ENCODE measurements at places on chromosomes 1 and 21.

DNA sequence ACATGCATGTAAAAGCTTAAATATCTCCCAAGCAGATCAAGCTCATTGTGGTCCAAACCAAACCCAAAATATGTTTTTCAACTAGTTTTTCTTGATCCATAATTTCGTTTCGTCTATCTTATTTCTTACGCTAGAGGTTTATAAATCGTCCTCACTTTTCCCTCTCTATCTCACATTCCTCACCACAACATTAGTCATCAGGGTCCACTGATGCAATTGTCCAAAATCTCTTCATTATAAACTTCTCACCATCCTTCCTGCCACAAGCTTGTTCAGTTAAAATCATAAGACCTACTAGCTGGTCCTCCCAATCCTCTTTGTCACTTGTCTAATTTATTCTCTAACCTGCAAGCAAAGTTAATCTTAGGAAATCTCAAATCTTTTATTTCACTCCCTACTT is 173.0 kb upstream of the PALMD start:
- DNase-seq = no peak

DNA sequence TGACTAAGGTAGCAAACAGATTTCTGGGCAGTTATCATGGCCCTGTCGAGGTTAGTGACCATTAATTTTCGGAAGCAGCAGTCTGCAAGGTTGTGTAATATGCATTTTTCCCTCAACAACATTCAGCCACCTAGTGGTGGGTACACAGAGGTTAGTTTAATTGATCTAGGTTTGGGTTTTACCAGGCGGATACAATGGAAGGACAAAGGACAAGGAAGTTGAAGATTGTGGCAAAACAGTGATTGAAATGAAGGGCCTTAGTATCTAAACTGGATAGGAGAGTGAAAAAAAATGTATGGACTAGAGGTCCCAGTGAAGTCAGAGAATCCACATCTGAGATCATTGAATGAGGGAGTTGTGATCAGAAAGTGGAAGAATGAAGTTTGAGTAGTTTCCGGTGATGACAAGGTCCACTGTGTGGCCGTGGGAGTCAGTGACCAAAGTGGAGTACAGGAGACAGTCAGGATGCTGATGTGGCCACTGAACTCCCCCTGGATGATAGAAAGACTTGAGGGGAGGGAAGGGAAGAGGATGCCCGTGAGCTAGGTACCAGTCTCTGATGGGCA is 2.8 kb downstream of the ARMH1 start:
- no peak for DNase-seq

- no peak for DNase-seq
Measured at GRCh38 chr1:101241485-101242225, 4.8 kb downstream of the S1PR1 start.

DNA sequence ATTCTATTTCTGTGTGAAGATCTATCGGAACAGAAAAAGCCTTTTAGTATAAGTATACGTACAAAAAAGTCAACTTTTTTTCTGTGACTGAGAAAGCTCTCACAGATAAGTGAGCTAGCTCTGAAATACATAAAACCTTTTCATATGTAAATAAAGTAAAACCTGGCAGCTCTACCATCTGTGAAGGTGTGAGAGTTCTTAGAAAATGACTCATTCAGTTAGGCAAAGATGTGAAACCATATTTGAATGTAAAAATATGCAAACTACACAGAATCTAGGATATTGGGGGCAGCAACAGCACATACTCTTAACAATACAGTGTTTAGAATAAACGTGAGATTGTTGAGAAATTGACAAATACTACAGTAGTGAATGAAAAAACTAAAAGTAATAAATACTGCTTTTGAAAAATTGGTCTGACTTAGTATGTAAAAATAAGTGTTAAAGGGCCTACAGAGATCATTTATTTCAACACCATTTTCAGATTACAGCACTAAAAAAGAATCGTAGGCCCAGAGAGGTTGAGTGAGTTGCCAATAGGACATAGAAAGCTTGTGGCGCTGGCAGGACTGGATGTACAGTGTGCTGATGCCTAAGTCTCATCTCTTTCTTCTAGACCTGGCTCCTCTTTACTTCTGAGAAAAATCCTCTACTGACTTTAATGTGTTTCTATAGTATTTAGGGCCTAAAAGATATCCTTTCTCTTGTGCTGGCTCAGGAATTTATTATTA is 19.8 kb downstream of the ATP6V1G3 start:
- no peak for DNase-seq

DNA sequence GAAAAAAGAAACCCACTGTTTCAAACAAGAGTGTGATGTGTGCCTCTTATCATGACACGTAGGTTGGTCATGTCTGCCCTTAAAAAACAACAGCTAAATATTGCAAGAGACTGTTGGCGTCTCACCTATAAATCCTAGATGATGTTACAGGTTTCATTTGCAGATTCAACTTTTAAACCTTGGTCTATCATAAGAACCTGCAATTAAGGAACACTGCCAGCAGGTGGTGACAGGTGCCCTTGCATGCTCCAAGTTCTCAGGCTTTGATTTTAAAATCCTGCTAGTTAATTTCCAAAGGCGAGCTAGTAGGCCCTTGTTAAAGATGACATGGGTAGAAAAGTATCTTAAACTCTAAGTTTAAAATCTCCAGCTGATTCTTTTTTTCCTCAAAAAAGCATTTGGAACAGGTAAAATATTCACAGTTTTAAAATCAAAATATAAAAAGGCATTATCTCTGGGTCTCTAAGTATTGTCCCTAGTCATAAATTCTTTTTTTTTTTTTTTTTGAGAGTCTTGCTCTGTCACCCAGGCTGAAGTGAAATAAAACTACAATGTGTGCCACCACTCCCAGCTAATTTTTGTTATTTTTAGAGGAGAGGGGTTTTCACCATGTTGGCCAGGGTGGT is 39.1 kb downstream of the CLSTN1 start:
- no peak for DNase-seq

DNA sequence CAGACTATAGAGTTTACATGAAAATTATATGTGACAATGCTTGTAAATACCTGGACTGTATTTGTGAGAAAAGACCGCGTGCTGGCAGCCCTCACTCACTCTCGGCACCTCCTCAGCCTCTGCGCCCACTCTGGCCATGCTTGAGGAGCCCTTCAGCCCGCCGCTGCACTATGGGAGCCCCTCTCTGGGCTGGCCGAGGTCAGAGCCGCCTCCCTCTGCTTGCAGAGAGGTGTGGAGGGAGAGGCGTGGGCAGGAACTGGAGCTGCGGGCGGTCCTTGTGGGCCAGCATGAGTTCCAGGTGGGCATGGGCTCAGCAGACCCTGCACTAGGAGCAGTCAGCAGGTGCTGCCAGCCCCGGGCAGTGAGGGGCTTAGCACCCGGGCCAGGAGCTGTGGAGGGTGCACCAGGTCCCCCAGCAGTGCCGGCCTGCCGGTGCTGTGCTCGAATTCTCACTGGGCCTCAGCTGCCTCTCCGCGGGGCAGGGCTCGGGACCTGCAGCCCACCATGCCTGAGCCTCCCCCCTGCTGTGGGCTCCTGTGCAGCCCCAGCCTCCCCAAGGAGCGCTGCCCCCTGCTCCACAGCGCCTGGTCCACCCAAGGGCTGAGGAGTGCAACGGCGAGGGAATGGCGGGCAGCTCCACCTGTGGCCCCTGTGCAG is 482.5 kb downstream of the AGBL4 start:
- DNase-seq = no peak

GRCh38 chr1:55632906-55633305 is 417.7 kb upstream of the USP24 start:
- DNase-seq = no peak

- peak; percentile 41 for DNase-seq
Measured at GRCh38 chr1:18681423-18681835, 50.8 kb downstream of the PAX7 start.

DNA sequence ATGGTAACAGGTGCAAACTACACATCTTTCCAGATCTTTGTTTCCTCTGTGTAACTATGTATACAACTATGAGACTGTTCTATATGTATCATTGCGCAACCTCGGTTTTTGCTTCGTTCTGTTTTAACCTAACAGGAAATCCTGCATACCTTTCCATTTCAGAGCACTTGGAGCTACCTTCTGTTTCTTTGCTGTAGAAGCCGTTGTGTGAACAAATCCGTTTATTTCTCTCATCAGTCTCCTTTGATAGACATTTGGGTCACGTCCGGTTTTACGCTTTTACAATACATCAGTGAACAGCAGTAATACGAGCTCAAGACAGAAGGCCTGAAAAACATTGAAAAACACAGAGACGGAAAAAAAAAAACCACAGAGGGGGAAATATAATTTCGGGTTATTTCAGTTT is 10.5 kb downstream of the ATP5IF1 start:
- DNase-seq = no peak

DNA sequence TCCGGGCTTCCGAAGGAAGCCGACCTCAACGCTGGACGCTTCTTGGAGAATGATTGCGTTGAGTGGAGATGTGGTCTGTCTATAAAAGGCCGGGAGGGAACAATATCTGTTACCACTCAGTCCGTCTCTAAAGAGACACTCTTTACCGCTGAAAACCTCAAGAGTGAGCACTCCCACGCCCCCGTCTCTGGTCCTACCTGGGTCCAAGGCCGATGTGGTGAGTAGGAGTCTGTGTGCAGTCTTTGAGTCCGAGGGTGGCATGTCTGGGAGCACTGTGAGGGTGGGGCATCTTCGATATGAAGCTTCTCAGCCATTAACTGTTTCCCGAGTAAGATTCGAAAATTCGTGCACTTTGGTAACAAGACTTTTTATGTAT is 576 bp downstream of the ZFP69 start:
- DNase-seq = peak; percentile 11

GRCh38 chr1:46070164-46070814 is 62.1 kb downstream of the PIK3R3 start:
- no peak for DNase-seq

- no peak for DNase-seq
Measured at GRCh38 chr1:68372487-68372886, 77.3 kb downstream of the RPE65 start.

DNA sequence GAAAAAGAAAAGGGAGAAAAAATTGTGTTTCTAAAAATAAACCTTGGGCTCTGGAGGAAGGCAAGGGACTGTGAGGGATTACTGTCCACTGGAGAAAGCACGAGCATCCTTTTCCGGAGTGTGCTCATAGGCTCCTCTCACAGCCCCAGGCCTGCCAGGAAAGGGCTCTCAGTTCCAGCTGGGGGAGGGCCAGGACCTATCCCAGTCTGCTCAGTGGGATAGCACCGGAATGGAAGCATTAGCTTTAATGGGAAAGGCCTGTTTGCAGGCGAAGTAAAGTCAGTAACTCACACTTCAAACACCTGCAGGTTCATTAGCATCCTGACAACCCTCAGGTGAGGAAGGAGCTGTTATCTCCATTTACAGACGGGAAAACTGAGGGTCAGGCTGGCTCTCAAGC is 113.9 kb upstream of the USP24 start:
- no peak for DNase-seq

DNA sequence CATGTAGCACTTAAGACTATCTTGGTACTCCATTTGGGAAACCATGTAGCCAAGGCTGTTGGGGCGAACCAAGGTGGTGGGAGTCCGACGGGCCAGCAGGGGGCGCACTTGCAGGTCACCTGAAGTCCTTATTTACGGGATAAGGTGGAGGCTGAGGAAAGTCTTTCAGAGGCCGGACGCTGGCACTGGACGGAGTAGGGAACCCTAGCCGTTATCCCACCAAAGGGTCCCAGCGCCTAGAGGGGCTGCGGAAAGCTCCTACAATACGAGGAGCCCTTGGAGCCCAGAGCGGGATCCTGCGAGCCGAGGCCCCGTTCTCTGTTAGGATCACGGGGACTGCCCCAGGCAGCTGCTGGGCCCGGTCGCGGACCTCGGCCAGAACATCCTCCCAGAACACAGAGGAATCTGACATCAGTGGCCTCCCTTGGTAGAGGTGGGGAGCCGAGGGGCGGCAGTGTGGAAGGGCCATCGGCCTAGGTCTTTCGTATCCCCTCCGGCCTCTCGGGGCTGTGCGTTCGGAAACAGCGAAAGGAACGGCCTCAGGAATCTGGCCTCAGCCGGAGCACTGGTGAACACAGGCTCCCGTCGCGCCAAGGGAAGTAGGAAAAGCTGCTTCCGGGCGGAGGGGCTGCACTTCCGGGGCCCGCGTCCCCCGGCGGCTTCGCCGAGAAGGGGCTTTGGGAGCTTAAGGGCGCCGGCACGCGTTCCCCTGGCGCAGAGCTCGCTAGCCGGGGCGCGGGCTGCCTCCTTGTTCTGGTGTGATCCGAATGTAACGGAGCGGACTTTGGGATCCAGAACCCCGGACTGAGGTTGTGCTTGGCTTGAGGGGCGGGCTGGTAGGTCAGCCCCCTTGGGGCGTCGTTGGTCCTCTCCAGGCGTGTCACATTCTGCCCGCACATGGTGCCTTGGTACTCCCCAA is 29.9 kb upstream of the RPTN start:
- DNase-seq = peak; percentile 20

GRCh38 chr1:67733681-67734322 is 48.8 kb downstream of the GADD45A start:
- DNase-seq = no peak

DNA sequence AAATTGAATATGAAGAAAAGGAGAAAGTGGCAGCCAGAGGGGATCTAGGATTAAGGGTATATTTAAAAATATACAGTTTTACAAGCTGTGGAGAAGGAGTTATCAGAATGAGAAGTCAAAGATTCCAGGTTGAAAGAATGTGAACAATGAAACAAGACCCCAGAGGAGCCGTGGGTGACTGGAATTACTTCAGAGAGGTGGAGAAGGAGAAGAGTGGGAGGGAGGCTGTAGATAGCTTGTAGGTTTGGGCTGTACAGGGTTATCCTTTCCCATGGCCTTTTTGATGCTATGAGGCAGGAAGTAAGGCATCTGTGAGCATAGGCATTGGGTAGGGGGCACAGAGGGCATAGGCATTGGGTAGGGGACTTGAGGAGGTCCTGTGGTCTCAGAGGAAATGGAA is 5.2 kb upstream of the S100A11 start:
- DNase-seq = no peak

DNA sequence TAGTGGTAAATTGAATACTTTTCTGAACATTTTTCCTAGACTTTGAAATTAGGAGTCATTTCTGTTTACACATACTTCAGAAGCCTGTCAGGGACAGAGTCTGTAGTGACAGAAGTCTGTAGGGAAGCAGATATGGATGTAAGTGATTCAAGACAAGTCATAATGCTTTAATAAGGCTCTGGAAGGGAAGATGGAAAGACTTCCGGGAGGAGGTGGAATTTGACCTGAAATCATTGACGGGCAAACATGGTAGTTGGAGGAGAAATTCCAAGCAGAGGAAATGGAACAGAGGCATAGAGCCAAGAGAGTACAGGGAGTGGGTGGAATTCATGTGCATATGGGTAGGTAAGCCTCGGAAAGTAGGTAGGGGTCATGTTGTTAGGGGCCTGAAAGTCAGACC is 22.5 kb downstream of the CAMTA1 start:
- DNase-seq = no peak

- DNase-seq = no peak
Measured at GRCh38 chr21:45361033-45361997, 43.6 kb upstream of the COL18A1 start.

- no peak for DNase-seq
Measured at GRCh38 chr21:16460936-16461335, 731.2 kb downstream of the USP25 start.
